Muscle of leg (tissue), 16 donors: ENCODE measurements at places on chromosomes 4 and X.

DNA sequence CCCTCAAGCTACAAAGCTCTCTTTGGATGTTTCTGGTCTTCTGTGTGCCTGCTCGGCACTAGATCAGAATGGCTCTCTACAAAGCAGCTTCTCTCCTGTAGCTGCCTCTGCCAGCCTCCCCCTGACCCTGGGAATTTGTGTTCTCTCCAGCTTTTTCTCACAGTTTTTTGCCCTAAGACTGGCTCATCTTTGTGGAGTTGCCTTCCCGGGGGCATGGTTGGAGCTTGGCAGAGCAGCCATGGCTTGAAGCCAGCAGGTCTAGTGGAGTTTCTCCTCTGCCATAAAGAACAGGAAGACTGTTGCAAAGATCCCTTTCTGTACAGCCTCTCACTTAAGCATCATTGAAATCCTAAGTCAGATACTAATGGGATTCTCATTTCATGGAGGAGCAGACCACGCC lies 163.3 kb upstream of the MAMLD1 start:
- DNase-seq = no peak

GRCh38 chrX:17417372-17417771 lies 42.4 kb downstream of the NHS start:
- no peak for DNase-seq

- no peak for DNase-seq
Observed at GRCh38 chr4:16448241-16448840, 222.1 kb upstream of the TAPT1 start.

DNA sequence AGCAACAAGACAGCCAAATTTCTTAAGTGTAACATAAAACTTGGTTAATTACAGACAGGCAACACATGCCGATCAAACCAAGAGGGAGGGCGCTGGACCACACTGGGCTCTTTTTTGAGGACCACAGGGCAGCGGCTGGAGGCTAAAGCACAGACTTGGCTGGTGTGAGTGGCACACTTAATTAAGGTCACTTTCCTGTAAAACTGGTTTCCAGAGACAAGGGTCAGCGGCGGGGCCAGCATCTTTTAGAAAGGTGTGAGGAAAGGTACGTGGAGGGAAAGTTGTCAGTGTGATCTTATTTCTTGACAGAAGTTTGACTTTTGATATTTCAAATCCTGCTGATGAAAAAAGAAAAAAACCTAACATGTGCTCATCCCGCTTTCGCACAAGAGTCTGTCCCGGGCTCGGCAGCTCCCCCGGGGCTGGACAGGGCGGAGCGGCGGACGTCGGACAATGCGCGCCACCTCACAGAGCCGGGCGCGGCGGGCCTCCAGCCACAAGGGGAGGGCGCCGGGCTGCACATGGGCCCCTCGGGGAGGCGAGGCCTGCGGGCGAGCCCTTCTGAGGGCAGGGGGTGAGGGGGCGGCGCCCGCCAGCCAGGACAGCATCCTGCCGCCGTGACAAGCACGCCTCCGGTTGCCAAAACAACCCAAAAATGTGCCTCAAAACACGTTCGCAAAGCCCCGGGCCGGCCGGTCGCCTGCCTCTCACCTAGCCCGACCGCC lies 660 bp upstream of the HSPA4L start:
- peak; percentile 75 for DNase-seq

DNA sequence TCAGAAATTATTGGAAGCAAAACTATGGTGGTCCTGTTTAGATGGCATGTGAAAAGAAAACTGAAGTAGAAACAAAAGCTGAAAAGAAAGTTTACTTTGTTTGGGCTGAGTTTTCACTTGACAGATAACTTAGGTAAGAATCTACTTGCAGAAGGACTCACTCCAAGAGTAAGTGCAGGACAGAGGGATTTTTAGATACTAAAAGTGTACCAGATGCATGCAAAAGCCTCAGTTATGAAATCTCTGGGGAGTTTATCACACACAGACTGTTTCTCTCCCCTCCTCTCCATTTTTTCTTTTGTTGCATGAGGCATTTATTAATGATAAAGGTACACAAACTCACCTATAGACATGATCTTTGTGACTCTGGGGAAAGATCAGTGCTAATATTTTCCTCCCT lies 127.5 kb upstream of the GIMD1 start:
- peak; percentile 20 for DNase-seq

DNA sequence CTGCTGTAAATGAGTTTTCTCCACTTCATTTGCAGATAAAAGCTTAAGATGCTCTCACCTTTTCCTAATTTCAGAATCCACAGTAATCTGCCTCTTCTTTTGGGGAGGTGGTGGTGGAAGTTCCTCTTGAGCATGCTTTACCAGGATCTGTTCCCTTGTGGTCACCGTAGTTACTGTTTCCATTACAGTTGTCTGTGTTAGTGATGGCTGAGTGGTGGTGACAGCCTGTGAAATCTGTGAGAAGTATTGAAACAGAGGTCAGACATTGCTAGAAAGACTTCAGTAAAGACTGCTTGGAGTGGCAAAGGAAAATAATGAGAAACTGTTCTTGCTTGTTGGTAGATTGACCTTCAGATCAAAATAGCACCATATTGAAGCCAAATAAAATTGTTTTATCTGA lies 666.2 kb downstream of the DMD start:
- DNase-seq = no peak

- DNase-seq = peak; percentile 79
Observed at GRCh38 chrX:133846311-133846710, 139.1 kb downstream of the GPC3 start.

- no peak for DNase-seq
Observed at GRCh38 chr4:55162396-55162795, 37.0 kb upstream of the KDR start.

- peak; percentile 7 for DNase-seq
Observed at GRCh38 chrX:47584714-47585113, 2.5 kb downstream of the TIMP1 start.

DNA sequence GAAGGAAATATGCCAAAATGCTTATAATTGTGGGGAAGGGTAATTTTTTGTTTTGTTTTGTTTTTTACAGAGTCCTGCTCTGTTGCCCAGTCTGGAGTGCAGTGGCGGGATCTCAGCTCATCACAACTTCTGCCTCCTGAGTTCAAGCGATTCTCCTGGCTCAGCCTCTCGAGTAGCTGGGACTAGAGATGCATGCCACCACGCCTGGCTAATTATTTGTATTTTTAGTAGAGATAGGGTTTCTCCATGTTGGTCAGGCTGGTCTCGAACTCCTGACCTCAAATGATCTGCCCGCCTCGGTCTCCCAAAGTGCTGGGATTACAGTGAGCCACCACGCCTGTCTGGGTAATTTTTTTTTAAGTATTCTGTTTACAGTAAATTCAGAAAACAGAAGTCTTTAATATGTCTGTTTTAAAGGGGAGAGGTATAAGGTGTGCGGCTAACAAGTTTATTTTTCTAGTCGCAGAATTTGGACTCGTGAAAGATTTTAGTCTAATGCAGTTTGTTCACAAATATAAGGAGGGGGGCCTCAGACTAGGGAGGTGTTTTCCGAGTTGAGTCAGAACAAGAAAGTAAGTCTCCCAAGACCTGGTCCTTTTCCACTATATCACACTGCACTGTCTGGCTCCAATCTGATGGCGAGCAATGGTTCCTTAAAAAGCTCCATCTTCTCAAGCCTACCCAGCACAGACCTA lies 1.5 kb downstream of the ACSL1 start:
- DNase-seq = no peak

DNA sequence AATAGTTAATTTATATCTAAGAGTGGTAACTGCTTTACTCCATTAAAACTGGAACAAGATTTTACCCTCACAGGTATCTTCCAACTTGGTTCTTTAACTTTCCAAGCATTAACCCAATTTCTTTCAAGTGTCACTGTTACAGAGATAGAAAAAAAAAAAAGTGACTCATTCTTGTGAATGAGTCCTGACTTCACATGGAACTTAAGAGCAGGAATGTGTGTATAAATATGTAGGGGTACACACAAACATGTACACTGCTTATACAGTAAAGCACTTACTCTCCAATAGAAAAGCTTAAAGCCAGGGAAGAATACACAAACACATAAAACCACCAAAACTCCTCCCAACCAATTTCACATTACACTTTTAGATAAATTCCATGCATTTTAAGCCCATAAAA lies 38.8 kb downstream of the TAPT1 start:
- DNase-seq = no peak

GRCh38 chrX:109399831-109400230 lies 82.1 kb downstream of the GUCY2F start:
- no peak for DNase-seq

GRCh38 chrX:115625572-115626301 lies 64.8 kb downstream of the PLS3 start:
- peak; percentile 91 for DNase-seq

- DNase-seq = no peak
Observed at GRCh38 chrX:140477987-140478386, 26.9 kb downstream of the SOX3 start.

GRCh38 chr4:41256740-41257256 lies at the start of gene UCHL1:
Gene UCHL1 (plus strand): TSS chr4:41256928. CDS start chr4:41256977, 49 bp downstream.
- DNase-seq = peak; percentile 65

DNA sequence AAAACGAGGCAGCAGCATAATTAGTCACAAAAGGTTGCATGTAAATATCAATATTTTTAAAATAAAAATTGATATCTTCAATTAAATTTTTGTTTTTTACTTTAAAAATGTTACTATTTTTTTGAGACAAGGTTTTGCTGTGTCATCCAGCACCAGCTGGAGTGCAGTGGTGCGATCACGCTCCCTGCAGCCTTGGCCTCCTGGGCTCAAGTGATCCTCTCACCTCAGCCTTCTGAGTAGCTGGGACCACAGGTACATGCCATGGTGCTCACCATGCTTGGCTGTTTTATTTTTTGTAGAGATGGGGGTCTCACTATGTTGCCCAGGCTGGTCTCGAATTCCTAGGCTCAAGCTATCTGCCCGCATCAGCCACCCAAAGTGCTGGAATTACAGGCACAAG lies 96.8 kb upstream of the FRAS1 start:
- DNase-seq = no peak

- peak; percentile 81 for DNase-seq
Observed at GRCh38 chr4:106160560-106160959, 155.4 kb downstream of the TBCK start.
